Tibial artery (tissue), 4 donors: ENCODE measurements at places on chromosomes 5 and 9.

DNA sequence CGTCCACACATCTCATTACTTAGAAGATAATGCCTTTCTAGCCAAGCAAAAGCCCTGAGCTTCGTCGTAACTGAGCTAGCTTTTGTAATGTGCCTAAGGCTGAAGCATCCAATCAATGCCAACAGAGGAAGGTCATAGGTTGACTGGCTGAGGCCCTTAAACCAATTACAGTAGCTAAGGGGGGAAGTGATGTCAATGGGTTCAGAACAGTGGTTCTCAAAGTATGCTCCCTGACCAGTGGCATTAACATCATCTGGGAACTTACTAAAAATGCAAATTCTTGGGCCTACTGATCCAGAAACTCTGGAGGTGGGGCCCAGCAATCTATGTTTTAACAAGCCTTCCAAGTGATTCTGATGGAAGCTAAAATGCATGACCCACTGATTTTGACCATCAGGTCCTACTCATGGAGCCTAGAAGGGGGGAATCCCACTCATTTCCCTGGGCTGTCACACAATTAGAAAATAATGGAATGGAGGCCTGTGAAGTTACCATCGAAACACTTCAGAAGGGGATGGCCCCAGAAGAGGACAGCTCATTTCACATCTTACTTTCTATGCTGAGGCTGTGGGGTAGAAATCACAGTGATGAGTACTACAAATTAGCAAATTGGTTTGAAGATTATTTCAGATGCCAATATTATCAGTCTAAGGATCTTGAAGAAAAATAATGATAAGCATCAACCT, 4.8 kb upstream of the VLDLR start:
- no peak for DNase-seq

- no peak for DNase-seq
Measured at GRCh38 chr9:21982861-21983560, 11.2 kb downstream of the CDKN2A start.

DNA sequence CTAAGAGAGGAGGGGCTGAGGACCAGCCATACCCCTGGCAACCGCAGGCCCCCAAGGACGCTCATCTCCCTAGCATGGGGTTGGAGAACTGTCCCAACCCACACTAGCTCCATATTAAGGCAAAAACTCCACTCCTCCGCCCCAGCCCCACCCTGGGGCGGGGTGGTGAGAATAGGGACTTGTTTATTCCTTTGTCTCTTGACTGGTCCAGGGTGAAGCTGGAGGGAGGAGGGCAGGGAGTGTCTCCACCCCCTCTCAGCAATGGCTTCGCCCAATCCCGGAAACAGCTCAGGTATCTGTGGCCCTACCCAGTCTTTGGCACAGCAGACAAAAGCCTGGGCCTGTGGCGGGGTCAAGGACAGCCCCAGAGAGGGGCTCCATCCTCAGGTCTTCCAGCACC, 16.9 kb downstream of the PRRX2 start:
- DNase-seq, result no peak

GRCh38 chr9:123322273-123323195, 33.5 kb upstream of the CRB2 start:
- no peak for DNase-seq

DNA sequence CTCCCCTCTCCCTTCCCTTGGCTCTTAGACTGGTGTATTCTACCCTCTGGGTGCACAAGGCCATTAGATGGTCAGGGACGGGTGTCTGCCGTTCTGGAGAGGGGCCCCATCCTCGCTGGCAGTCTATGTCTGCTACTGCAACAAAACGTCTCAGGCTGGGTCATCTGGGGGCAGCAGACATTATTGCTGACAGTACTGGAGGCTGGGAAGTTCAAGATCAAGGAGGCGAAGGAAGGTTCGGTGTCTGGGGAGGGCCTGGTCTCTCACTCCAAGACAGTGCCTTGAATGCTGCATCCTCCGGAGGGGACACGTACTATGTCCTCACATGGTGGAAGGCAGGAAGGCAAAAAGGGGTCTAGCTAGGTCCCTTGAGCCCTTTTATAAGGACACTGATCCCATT, 93.4 kb upstream of the COL5A1 start:
- no peak for DNase-seq

GRCh38 chr5:142412581-142412980, 87.8 kb upstream of the SPRY4 start:
- DNase-seq, result no peak

GRCh38 chr5:135332519-135333150, 66.4 kb downstream of the MACROH2A1 start:
- DNase-seq, result no peak

- no peak for DNase-seq
Measured at GRCh38 chr5:141135030-141135717, at the start of gene PCDHB5. Gene PCDHB5 (plus strand): TSS chr5:141135206. CDS start chr5:141135435, 229 bp downstream.

DNA sequence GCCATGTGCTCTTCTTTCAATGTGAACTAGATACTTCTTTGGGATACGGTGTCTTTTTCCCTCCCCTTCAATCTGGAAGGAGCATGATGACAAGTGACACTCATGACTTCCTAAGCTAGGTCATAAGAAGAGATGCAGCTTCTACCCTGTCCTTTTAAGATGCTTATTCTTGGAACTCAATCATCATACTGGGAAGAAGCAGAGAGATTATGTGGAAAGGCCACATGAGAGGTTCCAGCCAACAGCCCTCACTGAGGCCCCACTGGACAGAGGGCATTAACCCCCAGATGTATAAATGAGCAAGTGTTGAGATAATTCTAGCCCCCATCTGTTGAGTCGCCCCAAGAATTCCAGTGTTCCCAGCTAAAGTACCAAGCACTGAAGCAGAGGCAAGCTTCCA, 29.3 kb upstream of the HTR4 start:
- DNase-seq, result no peak

DNA sequence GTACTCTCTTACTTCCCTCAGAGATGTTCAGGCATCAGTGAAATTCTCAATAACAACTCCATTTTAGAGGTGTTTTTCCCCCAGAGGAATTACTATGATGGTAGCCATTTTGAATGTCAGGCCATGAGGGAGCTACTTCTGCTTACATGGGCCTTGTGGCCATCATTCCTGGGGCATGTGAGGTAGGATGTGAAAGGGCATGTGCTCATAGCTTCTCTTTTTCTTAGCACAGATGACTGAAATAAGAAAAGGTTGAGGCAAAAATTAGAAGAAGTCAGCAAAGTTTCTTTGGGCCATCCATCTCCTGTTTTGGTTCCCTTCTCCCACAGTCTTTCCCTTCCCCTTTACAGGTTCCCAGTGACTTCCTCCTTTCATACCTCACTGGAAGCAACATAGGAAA, 68.8 kb downstream of the FEM1C start:
- DNase-seq, result no peak

DNA sequence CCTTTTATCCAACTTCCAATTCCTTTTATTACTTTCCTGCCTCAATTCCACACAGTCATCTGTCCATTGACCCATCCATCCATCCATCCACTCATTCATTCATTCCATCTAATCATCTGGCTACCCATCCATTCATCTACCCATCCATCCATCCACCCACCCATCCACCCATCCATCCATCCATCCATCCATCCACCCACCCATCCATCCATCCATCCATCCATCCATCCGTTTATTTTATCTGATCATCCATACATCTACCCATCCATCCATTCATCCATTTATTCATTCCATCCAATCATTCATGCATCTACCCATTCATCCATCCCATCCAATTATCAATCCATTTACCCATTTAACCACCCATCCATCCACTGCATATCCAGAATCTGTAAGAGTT, 11.6 kb downstream of the PAEP start:
- no peak for DNase-seq

GRCh38 chr5:923281-923873, 30.7 kb downstream of the TRIP13 start:
- peak; percentile 80 for DNase-seq

- no peak for DNase-seq
Measured at GRCh38 chr5:169650701-169651331, 13.7 kb downstream of the DOCK2 start.

DNA sequence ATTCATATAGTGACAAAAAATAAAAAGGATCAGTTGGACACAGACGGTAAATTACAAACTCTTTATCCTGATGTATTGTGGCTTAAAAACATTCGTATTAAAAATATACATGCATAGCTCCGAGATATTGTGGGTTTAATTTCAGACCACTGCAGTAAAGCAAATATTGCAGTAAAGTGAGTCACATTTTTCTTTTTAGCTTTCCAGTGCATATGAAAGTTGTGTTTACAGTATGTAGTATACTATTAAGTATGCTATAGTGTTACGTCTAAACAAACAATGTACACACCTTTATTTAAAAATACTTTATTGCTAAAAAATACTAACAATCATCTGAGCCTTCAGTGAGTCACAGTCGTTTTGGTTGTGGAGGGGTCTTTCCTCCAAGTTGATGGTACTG, 551.8 kb downstream of the CETN3 start:
- no peak for DNase-seq

DNA sequence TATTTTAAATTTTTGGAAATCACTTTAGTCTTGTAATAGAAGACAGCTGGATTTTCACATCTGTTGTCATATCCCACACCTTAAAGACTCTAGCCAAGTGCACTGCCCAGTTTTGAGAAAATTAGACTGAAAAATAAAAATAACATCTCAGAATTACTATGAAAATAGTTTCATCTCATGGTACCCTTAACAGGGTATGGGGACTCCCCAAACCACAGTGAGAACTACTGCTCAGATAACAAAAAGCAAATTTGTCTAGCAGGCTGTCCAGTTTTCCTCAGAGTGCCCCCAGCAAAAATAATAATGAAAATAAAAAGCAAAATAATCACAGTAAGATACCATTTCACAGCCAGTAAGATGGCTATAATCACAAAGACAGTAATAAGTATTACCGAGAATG, 6.5 kb downstream of the UBQLN1 start:
- DNase-seq, result no peak

GRCh38 chr5:2579126-2579525, 172.4 kb downstream of the IRX2 start:
- no peak for DNase-seq

GRCh38 chr5:18152671-18153070, 518.4 kb downstream of the TAF11L14 start:
- DNase-seq, result no peak

GRCh38 chr5:151758141-151758429, 346 bp downstream of the ATOX1 start:
- no peak for DNase-seq

DNA sequence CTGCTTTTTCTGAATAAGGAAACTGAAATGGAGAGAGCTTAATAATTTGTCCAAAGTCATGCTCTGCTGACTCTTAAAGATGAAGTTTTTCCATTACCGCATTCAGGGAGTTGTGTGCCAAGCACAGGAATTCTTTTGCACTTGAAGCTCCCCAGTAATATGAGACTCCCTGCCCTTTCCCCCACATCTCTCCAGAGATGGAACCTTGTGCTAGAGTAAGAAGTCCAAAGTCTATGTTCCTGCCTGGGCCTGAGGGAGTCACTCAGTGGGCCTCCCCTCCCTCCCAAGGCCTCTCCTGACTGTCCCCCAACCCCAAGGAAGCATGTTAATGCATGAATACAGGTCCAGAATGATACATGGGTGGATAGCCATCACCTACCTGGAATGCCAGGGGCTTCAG, 173.3 kb upstream of the SEMA6A start:
- no peak for DNase-seq

- no peak for DNase-seq
Measured at GRCh38 chr5:131068893-131069643, 96.0 kb downstream of the HINT1 start.

- DNase-seq, result no peak
Measured at GRCh38 chr9:135156525-135157510, 69.3 kb downstream of the OLFM1 start.

DNA sequence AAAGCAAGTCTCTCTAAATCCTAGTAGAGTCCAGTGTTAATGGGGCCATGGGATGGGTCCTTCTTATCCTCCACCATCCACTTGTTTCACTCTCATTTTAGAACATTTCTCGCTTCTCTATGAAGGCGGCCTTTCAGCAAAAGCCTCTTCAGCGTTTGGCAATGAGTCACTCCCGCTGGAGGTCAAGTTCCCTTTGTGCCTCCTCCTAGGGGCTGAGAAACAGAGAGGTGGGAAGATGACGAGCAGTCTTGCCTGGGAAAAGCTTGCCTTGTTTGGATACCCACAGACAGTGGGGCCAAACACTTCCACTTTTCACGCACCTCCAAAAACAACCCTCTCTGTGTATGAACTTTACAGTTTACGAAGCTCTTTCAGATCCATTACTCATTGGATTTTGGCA, 168.8 kb downstream of the GABBR2 start:
- DNase-seq, result no peak

DNA sequence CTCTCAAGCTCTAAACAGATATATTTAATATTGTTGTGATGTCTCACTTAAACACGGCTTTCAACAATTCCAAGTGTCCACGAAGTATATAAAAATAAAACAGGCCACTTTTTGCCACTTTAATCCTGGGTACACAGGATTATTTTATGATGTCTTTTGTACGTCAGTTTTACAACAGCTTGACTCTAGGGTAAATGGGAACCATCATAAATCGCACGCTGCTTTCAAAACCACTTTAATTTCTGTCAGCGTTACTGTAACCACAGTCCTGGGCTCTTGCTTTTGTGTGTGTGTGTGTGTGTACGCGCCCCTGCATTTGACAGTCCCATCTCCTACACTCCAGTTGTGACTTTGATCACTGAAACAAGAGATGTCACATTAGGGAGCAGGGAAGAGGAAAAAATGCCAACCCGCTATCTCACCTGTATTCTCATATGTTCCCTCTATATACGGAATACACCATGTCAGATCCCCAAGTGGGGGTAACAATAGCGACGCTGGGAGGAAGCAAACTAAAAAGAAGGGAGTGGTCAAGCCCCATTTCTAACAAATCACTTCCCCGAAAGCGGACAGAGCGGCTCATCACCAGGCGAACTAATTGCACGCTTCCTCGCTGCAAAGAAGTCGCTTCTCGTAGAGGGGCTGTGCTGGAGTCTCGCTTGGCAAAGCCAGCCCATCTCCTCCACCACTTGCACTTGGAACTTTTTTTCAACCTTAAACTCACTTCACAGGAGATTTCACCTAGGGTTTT, 1.2 kb downstream of the BNC2 start:
- DNase-seq, result peak; percentile 41

DNA sequence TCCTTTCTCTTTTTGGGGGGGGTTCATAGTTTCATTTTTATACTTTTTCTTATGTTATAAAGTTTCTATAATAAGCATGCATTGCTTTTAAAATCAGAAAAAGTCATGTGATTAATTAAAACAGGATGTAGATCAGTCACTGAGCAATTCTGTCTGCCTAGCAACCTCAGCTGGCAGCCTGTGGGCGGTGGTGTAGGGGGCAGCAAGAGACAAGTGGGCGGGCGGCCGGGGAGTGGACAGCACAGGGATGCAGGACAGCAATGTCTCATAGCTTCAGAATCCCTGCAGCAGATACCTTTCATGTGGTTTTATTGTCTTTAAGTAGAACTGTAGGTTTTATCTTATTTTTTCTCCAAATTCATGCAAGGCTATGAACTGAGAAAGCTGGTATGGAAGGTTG, 101.9 kb upstream of the S1PR3 start:
- no peak for DNase-seq

GRCh38 chr9:88684845-88685244, 149.9 kb downstream of the NXNL2 start:
- DNase-seq, result no peak
